ENCODE measurements at places on chromosomes 6 and 20.

DNA sequence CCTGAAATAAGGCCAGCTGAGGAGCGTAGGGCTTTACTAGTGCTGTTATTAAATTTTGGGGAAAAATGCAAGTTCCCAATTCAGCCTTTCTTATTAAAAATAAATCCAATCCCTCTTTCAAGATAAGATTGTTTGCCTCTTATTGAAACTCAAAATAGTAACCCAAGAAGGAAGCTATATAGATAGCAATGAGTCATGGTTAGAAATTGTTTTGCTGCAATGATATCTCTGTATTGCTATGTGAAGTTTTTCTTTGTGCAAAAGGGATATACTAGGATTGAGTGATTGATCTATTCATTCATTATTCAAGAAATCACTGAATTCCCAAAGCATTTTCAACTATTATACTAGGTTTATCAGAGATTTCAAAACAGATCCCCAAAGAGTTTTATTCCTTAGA, 93.0 kb upstream of the HDAC2 start:
- DNase-seq = no peak

GRCh38 chr6:9801249-9801754, 613.6 kb downstream of the TFAP2A start:
- peak; percentile 12 for DNase-seq

DNA sequence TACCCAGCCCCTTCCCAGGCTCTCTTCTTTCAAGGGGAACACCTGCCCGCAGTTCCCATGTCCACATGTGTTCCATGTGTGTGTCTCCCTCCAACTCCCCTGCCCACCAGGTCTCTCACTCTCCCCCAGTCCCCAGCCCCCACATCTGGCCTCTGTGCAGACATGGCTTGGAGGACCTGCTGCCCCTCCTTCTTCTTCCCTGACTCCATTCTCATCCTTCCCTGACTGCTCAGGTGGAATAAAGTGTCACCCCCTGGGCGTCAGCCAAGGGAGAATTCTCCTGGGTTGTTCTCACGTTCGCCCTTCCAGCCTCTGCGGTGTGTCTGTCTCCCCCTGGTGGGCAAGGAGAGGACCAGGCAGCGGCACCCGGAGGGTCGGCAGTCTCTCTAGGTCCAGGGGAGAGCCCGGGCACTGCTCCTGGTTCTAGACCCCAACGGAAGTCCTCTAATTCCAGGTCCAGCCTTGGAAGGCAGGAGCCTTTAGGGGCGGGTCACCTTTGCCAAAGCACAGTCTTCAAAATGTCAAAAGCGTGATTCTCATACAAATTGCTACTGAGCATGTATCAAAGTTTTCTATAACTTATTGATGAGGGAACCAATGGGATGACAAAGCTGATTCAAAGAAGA, 50.5 kb downstream of the EBF4 start:
- DNase-seq = peak; percentile 64

DNA sequence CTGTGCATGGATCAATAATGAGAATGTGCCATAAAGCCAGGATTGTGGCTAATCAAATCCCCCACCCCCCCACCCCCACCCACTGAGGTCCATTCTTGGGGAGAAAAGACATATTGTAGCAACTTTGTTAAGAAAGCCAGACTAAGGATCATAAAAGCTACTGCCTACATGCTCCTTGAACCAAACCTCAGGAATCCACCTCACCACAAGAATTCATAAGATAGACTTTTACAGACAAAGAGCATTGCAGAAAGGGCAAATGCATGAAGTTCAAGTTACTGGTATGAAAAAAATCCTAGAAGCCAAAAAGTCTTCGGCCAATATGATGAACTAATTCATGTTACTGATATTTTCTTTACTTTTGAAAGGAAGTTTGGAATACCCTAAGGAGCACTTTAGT, 187.9 kb upstream of the ARID1B start:
- DNase-seq = no peak

- no peak for DNase-seq
These were observed 45.0 kb upstream of the ENPP5 start for GRCh38 chr6:46215777-46216176.

GRCh38 chr6:41706876-41707564, 28.4 kb downstream of the TFEB start:
- DNase-seq = peak; percentile 69
